NCI-H187 (cell line): ENCODE measurements at places on chromosomes 12 and 14.
A peak's percentile ranks its signal among the peaks of the same experiment; 100 is the strongest.

GRCh38 chr12:28171356-28172060, 18.7 kb upstream of the CCDC91 start:
- no peak for DNase-seq

- DNase-seq, result no peak
These were observed 1.2 kb downstream of the PIANP start for GRCh38 chr12:6699259-6699988.

GRCh38 chr12:100612606-100613005, 39.1 kb downstream of the GAS2L3 start:
- no peak for DNase-seq

DNA sequence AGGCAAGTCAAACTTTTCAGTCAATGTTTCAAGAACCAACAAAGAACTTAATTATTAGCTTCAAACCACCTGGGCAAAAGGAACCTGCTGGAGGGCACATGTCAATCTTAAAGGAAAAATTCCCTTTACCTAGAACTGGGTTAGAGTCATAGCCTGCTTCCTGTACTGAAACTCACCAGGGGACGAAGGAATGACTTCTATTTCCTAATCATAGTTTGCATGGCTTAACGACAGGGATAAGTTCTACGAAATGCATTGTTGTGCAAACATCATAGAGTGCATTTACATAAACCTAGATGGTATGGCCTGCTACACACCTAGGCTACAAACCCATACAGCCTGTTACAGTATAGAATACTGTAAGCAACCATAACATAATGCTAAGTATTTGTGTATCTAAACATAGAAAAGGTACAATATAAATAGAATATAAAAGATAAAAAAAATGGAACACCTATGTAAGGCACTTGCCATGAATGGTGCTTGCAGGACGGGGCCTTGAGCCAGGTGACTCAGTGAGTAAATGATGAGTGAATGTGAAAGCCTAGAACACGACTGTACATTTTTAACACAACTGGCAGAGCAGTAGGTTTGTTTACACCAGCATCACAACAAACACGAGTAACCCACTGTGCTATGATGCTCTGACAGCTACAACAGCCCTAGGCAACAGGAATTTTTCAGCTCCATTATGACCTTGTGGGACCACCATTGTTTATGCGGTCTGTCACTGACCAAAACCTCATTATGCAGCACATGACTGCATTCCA, 234.9 kb upstream of the CAND1 start:
- no peak for DNase-seq

DNA sequence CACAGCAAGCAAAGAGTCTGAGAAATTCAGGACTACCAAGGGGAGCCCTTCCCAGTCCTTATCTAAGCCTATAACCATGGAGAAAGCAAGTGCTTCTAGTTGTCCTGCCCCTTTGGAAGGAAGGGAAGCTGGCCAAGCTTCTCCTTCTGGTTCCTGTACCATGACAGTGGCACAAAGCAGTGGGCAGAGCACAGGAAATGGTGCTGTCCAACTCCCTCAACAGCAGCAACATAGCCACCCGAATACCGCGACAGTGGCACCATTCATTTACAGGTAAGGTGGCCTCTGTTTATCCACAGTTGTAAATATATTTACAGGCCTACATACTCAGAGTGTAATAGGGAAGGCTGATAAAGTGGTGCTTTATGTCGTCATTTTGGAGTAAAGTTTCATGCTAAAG, 176.5 kb downstream of the NAV3 start:
- DNase-seq, result no peak

DNA sequence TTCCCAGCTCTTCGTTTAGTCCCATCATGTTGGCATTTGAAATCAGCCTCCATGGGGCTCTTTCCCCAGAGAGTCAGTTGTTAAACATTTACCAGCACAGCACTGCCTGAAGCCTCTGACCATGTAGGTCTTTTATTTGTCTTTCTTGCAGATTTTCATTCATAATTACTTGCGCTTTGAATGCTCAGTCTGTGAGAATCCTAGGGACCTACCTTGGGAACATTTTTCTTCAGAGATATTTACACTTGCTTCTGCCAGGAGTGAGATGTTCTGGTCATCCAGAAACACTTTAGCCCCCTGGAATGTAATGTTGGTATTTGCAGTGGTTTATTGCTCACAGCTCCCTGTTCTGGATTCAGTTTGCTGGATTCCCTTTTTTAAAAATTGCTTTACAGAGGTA, 41.7 kb downstream of the RPH3A start:
- no peak for DNase-seq

GRCh38 chr14:64772397-64772950, 68.2 kb downstream of the PLEKHG3 start:
- no peak for DNase-seq

GRCh38 chr12:32688786-32689185, 9.7 kb downstream of the DNM1L start:
- no peak for DNase-seq

- DNase-seq, result no peak
These were observed 51.4 kb downstream of the WASHC3 start for GRCh38 chr12:102010265-102010994.

GRCh38 chr12:12561371-12562015, 1.2 kb downstream of the DUSP16 start:
- DNase-seq, result peak; percentile 55

GRCh38 chr14:29861996-29862395, 65.7 kb downstream of the PRKD1 start:
- DNase-seq, result no peak

DNA sequence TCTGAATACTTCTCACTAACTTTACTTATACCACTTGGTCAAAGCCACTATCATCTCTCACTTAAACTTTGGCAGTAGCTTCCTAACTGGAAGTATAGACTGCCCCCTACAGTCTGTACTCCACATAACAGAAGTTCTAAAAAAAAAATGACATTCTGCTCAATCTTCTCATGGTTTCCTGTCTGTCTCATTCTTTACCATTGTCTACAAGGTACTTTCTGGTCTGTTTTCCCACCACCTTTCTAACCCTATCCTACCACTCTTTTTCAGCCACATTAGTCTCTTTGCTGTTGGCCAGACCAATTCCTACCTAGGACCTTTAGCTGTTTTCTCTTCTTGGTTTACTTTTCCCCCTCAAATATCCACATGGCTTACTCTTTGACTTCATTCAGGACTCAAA, 14.7 kb downstream of the CPSF6 start:
- DNase-seq, result no peak

- no peak for DNase-seq
These were observed 153.6 kb downstream of the KTN1 start for GRCh38 chr14:55733599-55733998.

DNA sequence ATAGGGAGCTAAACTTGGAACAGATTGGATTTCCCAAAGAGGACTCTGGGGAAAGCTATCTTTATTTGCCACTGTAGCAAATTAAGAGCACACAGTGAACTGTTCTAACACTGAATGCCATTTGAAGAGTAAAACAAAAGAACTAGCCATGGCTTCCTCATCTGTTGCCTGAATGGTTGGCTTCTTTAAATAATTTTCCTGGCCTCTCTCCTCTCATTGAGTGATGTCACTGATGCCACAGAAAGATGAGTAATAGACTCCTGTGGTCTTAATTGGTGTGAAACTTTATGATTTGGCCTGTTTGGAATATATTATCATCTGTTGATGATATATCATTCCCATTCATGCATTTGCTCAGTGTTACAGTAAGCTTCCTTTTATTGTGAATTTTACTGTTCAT, 42.5 kb downstream of the WDR20 start:
- no peak for DNase-seq

DNA sequence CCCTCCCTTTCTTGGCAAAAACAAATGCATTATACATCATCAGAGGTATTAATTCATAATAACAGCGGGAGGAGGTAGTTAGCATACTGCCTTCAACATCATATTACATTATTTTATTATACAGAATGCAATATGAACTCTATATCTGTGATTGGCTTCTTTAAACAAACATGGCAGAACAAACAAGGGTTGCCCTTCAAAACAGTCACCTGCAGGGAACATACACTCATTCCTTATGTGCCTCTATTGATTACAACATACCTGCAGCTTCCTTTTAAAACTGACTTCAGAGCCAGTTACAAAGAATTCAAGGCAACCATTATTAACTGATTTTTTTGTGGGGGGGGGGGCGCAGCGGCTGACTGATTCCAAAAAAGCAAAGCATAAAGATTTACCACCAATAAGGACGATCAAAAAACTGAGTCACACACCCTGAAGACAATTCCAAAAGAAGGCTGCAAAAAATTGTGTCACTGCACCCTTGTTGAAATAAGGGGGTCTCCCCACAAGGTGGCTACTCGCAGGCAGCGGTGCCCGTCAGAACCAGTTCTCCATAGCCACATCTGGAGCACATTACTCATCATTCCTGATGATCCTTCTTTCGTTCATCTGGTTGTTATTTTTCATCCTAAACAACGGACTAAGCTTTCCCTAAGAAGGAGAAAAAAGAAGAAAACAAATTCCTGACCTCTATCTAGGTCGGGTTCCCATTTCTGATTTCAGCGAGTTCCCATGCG, 51.8 kb downstream of the SMUG1 start:
- no peak for DNase-seq

DNA sequence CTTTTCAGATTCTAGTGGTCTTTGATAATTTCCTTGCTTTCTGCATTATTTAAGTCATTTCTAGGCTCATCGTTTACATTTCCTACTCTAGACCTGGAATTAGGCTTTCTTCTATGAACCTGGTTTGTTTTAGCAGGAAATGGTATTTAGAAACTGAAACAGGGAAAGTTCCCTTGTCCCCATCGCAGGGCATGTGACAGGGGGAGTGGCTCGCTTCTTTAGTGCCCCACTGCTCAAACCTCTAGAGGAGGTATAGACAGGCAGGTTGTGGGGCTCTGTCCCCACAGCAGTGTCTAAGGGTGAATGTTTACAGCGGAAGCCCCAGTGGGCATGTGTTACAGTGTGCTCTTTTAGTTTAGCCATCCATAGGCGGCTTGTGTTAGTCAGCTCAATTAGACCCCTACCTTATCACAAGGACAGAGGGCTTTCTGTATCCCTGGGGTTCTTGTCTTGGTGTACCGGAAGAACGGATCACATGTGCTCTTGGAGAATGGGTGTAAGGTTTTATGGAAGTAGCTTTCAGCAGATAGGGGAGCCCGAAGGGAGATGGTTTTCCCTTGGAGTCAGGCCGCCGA, 25.0 kb downstream of the IFT81 start:
- DNase-seq, result no peak

DNA sequence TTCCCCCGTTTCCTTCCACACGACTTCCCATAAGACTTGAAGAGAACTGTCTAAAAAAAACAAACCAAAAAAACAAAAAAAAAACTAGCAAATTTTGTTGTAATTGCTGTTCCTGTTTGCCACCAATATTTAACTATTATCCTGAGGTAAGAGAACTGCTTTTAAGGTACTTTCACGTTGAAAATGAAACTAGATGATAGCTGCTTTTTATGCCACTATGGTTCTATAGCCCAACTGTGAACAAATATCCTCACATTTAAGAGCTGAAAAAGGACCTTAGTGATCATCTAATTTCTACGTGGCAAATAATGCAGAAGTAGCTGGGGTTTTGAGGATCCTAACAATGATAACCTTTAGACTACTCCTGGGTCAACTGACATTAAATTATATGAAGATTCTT, 98.6 kb downstream of the TAOK3 start:
- DNase-seq, result no peak
